ENCODE measurements at places on chromosomes 1 and 21.

DNA sequence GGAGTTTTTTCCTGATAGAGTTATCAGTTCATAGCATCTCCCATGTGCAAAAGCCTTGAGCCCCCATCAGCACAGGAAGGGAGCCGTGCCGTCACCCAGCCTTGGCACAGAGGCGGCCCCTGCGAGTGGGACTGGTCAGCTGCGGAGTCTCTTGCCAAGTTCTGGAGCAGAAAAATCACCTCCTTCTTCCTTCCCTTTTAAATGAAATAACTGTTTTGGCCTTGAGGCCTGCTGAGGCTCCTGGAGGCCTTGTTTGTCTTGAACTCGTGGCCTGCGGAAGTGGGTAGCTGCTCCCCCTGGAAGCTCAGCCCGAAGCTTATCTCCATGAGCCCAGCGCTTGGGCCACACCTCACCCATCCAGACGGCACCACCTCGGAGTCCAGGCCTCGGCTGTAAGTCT, 145.7 kb upstream of the TMEM51 start:
- DNase-seq, result no peak

- no peak for DNase-seq
Measured at GRCh38 chr1:85450832-85451231, 14.1 kb downstream of the DDAH1 start.

GRCh38 chr1:121458291-121459048, 273.7 kb downstream of the SRGAP2C start:
- no peak for DNase-seq

DNA sequence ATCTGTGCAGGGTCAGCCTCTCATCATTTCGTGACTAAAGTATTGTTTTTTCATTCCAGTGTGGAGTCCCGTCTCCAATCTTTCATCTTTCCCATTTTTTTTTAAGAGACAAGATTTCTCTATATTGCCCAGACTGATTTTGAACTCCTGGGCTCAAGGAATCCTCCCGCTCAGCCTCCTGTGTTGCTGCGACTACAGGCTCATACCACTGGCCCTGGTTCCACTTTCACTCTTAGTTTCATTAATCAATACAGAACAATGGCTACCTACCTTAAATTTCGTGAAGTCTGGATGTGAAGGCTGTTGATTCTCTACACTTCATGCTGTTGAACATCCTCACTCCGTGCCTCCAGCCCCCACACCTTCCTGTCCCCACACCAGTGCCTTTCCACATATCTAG, 97.7 kb upstream of the GREM2 start:
- no peak for DNase-seq

DNA sequence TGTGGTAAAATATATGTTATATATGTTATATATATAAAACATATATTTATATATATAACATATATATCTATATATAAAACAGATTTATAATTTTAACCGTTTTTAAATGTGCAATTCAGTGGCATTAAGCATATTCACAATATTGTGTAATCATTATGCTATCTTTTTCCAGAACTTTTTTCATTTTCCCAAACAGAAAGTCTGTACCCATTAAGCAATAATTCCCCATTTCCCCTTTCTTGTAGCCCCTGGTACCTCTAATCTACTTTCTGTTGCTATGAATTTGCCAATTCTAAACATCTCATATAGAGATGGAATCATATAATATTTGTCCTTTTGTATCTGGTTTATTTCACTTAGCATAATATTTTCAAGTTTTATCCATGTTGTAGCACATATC, 10.7 kb upstream of the ARHGEF11 start:
- no peak for DNase-seq
